ENCODE measurements at places on chromosomes 16 and 17. TPM values are rescaled to one million over a fixed set of nuclear protein-coding genes. Genes with fewer than 3 reads are reported as not detected.

- no peak for DNase-seq
Observed at GRCh38 chr16:62665269-62665668, 629.0 kb upstream of the CDH8 start.

Gene CBX4
- total RNA-seq = 24.9 TPM

GRCh38 chr16:19375561-19376158 lies 42.0 kb upstream of the TMC5 start:
- DNase-seq = peak; percentile 44

Gene RNF222
- not detected for total RNA-seq

DNA sequence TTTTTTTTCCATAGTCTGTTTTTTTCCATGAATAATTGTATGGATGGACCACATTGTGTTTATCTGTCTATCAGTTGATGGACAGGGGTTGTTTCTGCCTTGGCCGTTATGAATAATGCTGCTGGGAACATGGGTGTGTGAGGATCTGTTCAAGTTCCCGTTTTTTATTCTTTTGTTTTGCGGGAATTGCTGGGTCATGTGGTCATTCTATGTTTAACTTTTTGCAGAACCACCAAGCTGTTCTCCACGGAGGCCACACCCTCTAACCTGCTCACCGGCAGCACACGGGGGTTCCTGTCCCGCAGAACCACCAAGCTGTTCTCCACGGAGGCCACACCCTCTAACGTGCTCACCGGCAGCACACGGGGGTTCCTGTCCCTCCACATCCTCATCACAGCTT lies 5.9 kb upstream of the MSLN start:
- DNase-seq = no peak

DNA sequence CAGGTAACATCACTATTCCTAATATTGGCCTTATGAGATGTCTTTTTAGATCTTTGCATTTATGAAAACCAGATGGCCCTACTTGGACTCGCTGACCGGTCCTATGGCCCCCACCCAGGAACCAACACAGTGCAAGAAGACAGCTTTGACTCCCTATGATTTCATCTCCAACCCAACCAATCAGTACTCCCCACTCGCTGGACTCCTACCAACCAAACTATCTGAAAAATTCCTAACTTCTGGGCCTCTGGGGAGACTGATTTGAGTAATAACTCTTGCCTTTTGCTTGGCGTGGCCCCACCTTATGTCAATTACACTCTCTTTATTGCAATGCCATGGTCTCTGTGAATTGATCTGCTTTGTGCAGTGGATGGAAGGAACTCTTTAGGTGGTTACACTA lies 828.9 kb downstream of the CDH11 start:
- DNase-seq = no peak

DNA sequence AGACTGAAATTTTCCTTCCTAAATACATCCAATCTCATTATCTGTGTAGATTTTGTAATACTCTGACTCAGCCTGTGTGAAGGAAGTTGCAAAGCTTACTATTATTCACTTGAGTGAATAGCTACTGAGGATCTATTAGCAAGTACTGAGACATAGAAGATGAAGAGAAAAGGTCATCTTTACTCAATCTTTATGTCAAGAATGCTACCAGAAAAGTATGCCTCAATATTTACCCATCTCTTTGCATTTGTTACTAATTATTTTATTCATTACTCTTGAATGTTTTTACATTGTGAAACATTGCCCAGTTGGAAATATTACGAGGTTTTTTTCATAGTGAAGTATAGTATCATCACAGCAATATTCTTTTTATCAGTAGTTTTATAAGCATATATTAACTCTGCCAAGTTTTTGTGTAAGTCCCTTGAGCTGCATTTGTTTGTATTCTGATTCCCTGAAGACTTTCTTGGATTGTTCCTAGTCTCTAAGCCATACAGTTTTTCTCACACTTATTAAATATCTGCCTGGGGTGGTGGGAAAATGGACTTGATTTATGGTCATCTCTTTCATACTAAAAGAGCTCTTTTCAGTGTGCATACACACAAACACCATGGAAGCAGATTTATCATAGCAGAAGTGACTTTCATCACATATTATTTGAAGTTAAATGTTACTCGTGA lies 110.4 kb downstream of the MRTFB start:
- no peak for DNase-seq

DNA sequence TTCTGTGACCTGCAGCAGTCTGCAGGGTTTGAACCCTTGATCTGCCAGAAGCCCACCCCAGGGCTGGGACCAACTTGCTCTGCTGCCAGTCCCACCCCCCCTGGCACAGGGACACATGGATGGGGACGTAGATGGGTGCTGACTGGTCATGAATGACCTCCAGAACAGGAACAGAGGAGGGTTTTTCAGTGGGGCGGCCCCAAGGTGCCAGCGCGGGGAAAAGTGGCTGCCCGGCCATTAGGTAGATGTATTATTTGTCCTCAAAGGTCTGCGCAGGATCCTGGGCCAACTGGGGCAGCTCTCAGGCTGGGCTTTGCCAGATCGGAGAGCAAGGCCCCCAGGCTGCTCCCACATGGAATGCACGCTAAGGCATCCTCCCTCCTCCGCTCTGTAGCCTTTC lies 265.2 kb upstream of the TNRC6C start:
- DNase-seq = no peak

GRCh38 chr16:31079342-31079944 lies 5.2 kb downstream of the ZNF646 start:
- DNase-seq = no peak

- no peak for DNase-seq
Observed at GRCh38 chr17:17190188-17190587, 15.9 kb downstream of the PLD6 start.

- DNase-seq = no peak
Observed at GRCh38 chr17:6299275-6299674, 135.6 kb downstream of the AIPL1 start.

Gene CA4
- total RNA-seq = 17.7 TPM

- DNase-seq = peak; percentile 72
Observed at GRCh38 chr17:39674702-39675389, 6.6 kb downstream of the PNMT start.

GRCh38 chr17:12634789-12635414 lies 30.8 kb upstream of the MYOCD start:
- no peak for DNase-seq

- peak; percentile 84 for DNase-seq
Observed at GRCh38 chr16:57628008-57628781, at the start of gene ADGRG1. TSS of gene ADGRG1 (plus strand) at chr16:57628630. CDS start at chr16:57650288, 21,658 bp downstream.

Gene GLOD4
- 27.5 TPM for total RNA-seq

Gene RNF227
- 1.6 TPM for total RNA-seq

Gene GRB7
- 1.6 TPM for total RNA-seq

DNA sequence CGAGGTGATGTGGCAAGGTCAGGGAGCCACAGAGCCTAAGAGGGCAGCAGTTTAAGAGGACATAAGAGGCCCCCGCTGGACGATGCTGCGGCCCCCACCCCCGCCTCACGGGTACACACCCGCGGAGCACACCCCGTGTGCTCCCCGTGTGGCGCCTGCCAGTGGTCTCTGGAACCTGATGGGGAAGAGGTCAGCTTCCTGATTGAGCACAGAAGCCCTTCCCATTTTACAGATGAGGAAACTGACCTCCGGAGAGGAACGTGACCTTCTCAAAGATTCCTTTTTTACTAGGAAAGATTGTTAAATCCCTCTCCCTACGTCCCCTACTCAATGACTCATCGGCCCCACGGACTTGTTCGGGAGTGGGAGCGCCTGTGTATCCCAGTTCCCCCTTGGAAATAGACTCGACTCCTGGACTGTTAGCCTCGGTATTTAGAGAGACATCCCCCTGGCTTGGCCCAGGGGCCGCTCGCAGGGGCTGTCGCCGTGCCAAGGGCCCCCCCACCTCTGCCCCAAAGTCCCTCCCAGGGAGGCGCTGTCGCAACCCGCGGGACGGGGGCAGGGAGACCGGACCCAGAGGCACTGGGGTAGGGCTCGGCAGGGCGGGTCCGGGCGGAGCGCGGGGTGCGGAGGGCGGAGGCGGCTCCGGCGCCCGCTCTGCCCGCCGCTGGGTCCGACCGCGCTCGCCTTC lies at the start of gene ABCC3:
ABCC3 (plus strand) TSS at position 658 of the 691 bp plus-strand sequence. CDS start 56 bp downstream, outside the sequence.
- DNase-seq = no peak

DNA sequence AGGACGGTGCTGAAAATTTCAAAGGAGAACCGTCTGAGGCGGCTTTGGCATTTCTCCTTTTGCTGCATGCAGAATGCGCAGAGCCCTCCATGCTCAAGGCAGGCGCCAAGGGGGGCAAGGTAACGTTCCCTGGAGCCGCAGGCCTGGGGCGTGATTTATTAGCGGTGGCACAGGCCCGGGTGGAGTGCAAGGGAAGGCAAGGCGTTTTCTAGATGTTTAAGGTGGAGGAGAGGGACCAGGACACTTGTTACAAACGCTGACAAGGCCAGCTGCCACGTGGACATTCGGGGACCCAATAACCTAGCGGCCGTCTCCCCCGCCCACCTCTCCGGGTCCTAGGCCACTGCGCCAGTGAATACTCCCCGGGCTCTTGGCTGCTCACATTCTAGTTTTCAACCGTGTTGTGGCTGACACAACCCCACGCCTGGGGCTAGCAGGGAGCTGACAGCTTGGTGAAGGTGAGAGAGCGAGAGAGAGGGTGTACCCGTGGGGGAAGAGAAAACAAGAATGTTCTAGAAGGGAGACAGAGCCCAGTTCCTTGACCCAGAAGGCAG lies 250.1 kb downstream of the C16orf95 start:
- no peak for DNase-seq

DNA sequence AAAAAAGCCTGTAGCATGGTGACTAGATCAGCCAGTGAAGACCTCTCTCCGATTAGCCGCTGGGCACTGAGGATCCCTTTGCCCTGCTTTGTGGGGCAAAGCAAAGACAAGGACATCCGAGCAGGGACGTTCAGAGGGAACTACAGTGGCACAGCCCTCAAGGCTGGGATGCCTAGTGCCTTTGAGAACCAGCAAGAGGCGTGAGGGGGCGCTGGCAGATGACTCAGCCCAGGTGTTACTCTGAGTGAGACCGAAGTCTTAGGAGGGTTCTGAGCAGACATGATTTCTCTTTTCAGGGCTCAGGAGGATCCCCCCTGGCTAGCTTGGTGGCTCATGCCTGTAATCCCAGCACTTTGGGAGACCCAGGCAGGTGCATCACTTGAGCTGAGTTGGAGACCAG lies 178.6 kb downstream of the CPPED1 start:
- DNase-seq = no peak

GRCh38 chr17:81980707-81981343 lies 3.4 kb downstream of the ASPSCR1 start:
- no peak for DNase-seq

- DNase-seq = no peak
Observed at GRCh38 chr16:7150230-7150629, 182.4 kb upstream of the RBFOX1 start.

Gene KRT27
- not detected for total RNA-seq

- no peak for DNase-seq
Observed at GRCh38 chr17:63317166-63317840, 128.8 kb downstream of the CYB561 start.

Gene RABEP1
- total RNA-seq = 57.5 TPM

- no peak for DNase-seq
Observed at GRCh38 chr16:28511031-28511430, 4.4 kb upstream of the IL27 start.

Gene CEP112
- 15.7 TPM for total RNA-seq

GRCh38 chr17:82344175-82344907 lies 10.8 kb upstream of the SECTM1 start:
- DNase-seq = no peak

Gene RANGRF
- 20.7 TPM for total RNA-seq

Gene ABCC12
- not detected for total RNA-seq

- DNase-seq = no peak
Observed at GRCh38 chr16:10889855-10890254, 12.9 kb downstream of the CIITA start.

Gene TBC1D3C
- not detected for total RNA-seq

- DNase-seq = no peak
Observed at GRCh38 chr17:21482189-21482865, 106.2 kb downstream of the KCNJ12 start.

DNA sequence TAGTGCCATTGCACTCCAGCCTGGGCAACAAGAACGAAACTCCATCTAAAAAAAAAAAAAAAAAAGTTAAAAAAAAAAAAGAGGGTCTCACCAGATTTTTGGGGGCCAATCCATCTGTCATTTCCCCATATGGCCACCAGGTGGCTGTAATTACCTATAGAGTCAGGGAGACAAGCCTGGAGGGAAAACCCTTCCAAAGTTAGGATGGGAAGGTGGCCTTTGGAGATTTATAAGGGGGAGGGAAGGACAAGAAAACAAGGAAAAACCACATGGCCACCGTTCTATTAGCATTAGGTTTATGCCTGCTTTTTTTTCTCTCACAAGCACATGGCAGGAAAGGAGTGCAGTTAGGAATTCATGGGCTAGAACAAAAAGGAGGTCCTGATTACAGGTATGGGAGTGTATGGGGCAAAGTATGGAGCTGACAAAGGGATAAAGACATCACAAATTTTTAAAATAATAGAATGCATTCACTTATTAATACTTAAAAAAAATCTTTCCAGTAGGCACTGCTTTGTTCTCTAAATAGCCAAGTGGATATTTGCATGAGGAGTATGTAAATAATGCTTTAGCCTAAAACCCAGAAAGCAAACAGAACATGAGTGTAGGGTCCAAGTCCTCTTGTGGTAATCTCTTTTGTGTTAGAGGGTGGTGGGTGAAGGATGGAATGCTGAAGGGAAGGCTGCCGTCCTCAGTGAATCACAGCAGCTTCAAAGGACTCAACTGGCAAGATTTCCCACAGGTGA lies 5.1 kb downstream of the CYB5D1 start:
- DNase-seq = peak; percentile 62
